IMR-90 (cell line): ENCODE measurements at places on chromosomes 5 and 9. TPM values are rescaled to one million over a fixed set of nuclear protein-coding genes. Genes with fewer than 3 reads are reported as not detected.
A peak's percentile ranks its signal among the peaks of the same experiment; 100 is the strongest.

- DNase-seq, result no peak
Measured at GRCh38 chr5:168159425-168159824, 132.0 kb upstream of the WWC1 start.

DNA sequence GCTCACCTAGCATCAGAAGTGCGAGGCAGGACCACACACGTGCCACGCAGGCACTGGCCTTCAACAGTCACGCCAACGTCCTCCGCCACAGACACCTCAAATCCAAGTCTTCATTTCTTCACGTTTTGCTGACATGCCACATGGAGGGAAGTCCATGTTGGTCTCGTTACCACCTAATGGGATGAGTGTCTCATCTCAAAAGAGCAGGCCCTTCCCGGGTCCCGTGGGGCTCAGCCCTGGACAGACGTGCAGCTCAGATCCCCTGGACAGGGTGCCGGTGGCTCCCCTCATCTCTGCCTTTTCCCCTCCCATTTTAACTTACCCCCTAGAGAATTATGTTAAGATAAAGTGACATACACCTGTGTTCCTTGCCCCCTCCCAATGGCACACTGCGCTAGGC lies 76.8 kb downstream of the MRPL36 start:
- DNase-seq, result no peak

- DNase-seq, result no peak
Measured at GRCh38 chr9:76115982-76116646, 225.6 kb downstream of the PCSK5 start.

DNA sequence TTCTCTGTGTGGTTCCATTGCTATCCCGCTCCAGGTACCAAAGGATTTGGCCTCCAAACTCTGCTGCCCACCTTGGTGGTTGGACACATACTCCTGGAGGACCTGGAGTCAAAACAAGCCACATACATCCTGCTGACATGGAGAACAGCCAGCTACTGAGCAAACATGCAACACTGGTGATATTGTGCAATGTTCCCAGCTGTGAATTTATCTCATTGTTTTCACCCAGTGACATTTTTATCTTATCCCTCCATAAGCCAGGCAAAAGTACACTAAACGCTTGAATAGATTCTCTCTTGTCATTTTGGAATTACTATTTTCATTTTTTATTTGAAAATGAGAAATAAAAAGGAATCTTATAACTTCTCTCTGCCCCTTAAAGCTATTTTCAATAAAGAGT lies 11.1 kb upstream of the CTSL start:
- DNase-seq, result peak; percentile 90

DNA sequence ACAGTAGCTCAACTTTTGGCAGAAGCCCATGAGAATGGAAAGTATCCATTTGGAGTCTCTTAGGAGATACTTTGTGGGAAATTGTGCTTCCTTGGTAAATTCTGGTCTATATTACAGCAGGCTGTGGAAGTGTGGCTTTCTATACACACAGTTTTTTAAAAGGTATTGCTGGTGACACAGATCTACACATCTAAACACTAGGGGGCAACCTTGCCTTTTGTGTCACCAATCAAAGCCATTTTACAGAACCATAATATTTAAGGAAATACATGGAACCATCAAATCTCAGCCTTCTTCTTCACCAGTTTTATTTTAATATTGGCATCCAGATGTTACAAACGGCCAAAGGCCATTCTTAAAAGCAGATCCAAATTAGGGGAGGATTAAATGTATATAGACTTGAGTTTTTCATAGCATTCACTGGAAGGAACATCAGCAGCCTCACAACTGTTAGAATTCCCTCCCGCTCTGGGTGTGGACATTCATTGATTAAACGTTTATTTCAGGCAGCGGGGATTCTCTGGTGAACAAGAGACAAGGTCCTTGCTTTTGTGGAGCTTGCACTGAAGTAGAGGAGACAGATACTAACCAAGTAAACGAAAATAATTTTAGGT lies 132.4 kb upstream of the EPB41L4A start:
- DNase-seq, result peak; percentile 72

DNA sequence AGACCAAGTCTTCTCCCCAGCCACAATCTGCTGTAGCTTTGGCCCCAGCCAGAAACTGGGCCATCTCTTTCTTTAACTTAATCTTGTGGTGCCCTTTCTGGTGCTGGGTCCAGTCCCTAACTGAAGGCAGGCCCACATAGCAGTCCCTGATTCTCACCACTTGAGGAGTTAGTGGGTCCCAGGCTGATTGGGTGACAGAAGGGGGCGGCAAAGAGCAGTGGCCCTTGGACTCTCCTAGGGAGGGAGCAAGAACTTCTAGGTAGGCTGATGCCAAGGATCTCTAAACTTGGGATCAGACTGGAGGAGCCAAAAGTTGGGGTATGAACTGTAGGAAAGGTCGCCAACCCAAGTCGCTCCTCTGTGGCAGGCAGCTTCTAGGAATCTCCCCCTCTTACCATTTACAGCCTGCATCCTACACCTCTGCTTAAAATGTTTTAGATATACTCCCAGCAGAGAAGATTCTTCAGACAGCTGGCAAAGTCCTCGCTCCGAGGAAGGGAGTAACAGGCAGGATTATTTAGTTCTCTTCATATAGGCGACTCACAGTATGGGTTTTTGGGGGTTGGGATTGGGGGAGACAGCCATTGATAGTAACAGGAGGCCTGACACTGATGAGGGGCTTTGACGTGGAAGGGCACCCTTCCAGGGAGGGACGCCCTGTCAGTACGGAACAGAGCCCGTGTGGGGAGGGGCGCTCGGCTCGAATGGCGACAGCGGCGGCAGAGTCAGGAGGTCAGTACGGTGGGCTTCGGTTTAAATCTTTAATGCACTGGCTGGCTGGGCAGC lies 2.0 kb upstream of the CCL27 start:
- peak; percentile 69 for DNase-seq

Gene FREM1
- under 0.01 TPM in 1 of 2 replicates, not detected in the other for total RNA-seq
